ENCODE measurements at places on chromosomes 2 and 18. TPM values are rescaled to one million over a fixed set of nuclear protein-coding genes. Genes with fewer than 3 reads are reported as not detected.
A peak's percentile ranks its signal among the peaks of the same experiment; 100 is the strongest.

PDE1A gene
- total RNA-seq: 3.1 TPM

CLEC4F gene
- 1.1 TPM for total RNA-seq

TTN gene
- total RNA-seq: under 0.01 TPM

NCK2 gene
- total RNA-seq: 24.4 TPM

ITGA4 gene
- total RNA-seq: 7.0 TPM

TEX44 gene
- total RNA-seq: not detected

NEU2 gene
- not detected for total RNA-seq

GRCh38 chr2:10267551-10268465 lies 34.9 kb upstream of the HPCAL1 start:
- no peaks in the 10 kb centered on the region for H3K4me1 ChIP-seq
- no peak for DNase-seq
- H3K4me3 ChIP-seq: no peak overlapping the region
- H3K36me3 ChIP-seq: no peaks in the 10 kb centered on the region

DNA sequence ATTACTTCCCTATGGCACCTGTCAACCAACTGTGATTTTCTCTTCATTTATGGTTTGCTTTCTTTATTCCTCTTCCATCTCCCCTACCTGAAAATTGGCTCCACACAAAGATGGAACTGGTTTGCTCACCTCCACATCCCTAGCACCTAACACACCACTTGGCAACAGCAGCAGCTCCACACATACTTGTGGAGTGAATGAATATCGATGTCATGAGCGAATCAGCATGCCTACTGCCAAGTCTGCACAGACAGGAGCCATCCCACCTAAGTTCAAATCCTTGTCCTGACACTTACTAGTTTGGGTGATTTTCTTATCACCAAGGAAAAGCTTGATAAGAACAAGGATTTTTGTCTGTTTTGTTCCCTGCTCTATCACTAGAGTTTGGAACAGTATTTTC lies 191.4 kb upstream of the TMEM200C start:
- no peaks in the 10 kb centered on the region for H3K27me3 ChIP-seq
- H3K4me1 ChIP-seq: no peaks in the 10 kb centered on the region
- H3K27ac ChIP-seq: no peak overlapping the region
- H3K36me3 ChIP-seq: no peaks in the 10 kb centered on the region
- no peak overlapping the region for H3K4me3 ChIP-seq
- no peak for DNase-seq

- peaks cover 70% of the 10 kb centered on the region for H3K27me3 ChIP-seq
- H3K27ac ChIP-seq: no peak overlapping the region
- peak overlapping the region; percentile 44 for H3K4me3 ChIP-seq
- no peaks in the 10 kb centered on the region for H3K36me3 ChIP-seq
- no peaks in the 10 kb centered on the region for H3K4me1 ChIP-seq
These were observed 216.3 kb upstream of the DTNA start for GRCh38 chr18:34493566-34494358.

DNA sequence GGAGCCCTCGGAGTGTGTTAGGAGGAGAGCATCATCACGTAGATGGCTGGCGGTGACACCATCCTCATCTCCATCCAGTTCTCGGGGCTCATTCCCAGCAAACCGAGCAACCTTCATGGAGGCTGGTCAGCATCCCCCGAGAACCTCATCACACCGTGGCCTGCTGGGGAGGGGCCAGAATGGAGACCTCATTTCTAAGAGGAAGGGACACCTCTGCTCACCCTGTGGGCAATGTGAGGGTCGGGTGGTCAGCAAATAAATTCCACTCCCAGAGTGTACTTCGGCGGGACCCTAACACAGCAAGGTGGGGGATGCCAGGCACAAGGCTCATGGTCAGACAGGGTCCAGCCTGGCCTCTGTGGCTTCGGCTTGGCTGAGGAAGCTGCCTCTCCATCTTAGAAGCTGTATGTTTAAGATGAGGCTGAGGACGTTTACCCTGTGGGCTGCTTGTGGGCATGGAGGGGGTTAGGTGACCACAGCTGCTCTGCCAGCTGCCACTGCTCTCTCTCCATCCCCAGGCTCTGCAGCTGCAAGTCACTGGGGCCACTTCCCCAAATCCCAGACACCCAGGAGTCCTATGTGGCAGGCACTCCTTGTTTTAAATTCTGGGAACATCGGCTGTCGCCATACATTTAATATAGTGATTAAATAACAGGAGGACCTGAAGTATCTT lies 56.5 kb upstream of the PXDN start:
- no peak for DNase-seq
- no peak overlapping the region for H3K27ac ChIP-seq

DNA sequence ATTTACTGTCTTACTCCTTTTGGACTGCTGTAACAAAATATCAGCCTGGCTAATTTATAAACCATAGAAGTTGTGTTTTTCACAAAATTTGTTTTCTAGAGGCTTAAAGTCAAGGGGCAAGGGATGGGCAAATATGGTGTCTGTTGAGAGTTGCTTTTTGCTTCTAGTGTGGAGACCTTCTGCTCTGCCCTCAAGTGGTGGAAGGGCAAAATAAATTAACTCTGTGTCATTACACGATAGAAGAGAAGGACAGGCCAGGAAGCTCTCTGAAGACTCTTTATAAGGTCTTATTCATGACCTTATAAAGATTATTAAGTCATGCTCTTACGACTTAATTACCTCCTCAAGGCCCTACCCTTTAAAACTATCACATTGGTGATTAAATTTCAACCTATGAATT lies 181.2 kb upstream of the LRATD1 start:
- DNase-seq: no peak
- no peaks in the 10 kb centered on the region for H3K27me3 ChIP-seq
- H3K36me3 ChIP-seq: no peaks in the 10 kb centered on the region
- no peak overlapping the region for H3K4me3 ChIP-seq

DNA sequence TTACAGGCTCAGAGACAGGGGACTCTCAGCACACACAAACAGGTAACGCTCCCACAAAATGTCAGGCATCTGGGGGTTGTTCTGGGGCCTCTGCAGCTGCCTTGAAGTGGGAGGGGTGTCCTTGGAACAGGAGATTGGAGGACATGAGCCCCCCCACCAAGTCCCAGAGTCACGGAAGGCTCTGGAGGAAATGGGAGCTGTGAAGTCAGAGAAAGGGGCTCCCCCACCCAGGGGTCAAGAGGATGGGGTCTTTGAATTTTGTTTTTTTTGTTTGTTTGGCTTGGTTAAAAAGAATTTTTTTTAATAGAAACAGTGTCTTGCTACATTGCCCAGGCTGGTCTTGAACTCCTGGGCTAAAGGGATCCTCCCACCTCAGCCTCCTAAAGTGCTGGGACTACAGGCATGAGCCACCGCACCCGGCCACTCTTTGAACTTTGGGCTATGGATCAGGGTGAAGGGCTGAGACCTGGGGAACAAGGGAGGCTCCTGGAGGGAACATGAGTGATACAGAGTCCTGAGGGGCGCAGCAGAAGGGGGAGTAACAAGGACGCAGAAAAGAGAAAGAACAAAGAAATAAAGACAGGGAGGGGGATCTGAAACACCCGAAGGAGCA lies 46.8 kb downstream of the TNS1 start:
- no peaks in the 10 kb centered on the region for H3K4me1 ChIP-seq
- H3K4me3 ChIP-seq: no peak overlapping the region
- DNase-seq: no peak
- no peaks in the 10 kb centered on the region for H3K27me3 ChIP-seq
- no peak overlapping the region for H3K27ac ChIP-seq

DNA sequence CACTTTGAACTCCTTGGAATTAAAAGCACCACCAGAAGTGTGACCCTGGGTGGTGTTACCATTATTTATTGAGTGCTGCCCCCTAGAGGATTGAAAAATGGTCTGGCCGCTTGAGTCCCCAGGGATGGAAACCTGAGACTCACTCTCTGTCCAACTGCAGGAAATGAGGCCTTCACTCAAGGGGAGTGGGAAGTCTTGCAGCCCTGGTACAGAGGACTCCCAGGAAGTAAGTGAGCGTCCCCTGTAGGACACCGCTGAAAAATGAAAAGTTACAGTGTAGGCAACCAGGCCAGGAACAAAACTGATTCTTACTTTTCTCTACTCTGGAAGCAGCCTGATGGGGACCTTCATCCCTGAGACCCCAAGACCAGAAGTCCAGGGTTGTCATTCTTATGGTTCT lies 2.2 kb upstream of the NRP2 start:
- peaks cover 13% of the 10 kb centered on the region for H3K4me1 ChIP-seq
- peak; percentile 97 for DNase-seq
- H3K27me3 ChIP-seq: peaks cover 27% of the 10 kb centered on the region
- no peaks in the 10 kb centered on the region for H3K36me3 ChIP-seq
- no peak overlapping the region for H3K4me3 ChIP-seq

GRCh38 chr2:147030966-147031720 lies 813.7 kb upstream of the ACVR2A start:
- DNase-seq: no peak
- no peak overlapping the region for H3K4me3 ChIP-seq
- no peak overlapping the region for H3K27ac ChIP-seq
- H3K4me1 ChIP-seq: peaks cover 10% of the 10 kb centered on the region
- H3K27me3 ChIP-seq: no peaks in the 10 kb centered on the region
- no peaks in the 10 kb centered on the region for H3K36me3 ChIP-seq

DNA sequence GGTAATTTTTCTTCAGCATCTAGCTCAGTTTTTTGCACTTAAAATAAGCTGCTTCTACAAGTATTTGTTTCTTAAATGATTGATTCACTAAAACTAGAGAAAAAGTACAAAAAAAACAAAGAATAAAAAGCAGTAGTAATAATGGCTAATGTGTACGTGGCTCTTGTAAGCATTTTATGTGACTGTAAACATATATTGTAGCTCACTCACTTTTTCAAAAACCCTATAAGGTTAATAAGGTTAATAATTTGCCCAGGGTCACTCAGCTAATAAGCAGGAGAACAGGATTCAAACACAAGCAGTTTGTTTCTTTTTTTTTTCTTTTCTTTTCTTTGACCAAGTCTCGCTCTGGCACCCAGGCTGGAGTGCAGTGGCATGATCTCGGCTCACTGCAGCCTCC lies 67.5 kb downstream of the RMDN2 start:
- no peak overlapping the region for H3K4me3 ChIP-seq
- H3K27ac ChIP-seq: no peak overlapping the region
- H3K36me3 ChIP-seq: no peaks in the 10 kb centered on the region
- no peaks in the 10 kb centered on the region for H3K4me1 ChIP-seq
